ENCODE measurements at places on chromosomes 11 and 22.
A peak's percentile ranks its signal among the peaks of the same experiment; 100 is the strongest.

GRCh38 chr11:5137014-5137413 lies 1.1 kb downstream of the OR52A5 start:
- DNase-seq: no peak

DNA sequence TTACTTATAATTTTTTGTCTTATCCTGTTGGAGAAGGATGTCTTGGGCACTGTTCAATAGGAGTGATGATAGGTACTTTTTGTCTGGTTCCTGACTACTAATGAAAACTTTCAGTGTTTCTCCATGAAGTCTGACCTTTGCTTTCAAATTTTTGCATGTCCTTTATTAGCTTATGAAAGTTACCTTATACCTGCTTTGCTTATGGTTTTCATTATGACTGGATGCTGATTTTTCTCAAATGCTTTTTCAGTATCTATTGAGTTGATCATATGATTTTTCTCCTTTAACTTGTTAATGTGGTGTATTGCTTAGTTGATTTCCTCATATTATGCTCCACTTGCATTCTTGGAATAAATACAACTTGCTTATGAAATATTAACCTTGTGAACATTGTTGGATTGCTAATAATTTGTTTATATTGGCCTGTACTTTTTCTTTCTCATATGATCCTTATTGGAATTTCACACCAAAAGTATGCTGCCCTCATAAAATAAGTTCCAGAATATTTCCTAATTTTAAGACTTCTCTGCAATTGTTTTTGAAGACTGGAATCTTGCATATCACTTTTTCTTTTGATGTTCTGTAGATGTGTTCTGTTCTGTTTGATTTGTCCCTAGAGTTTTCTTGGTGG lies 85.0 kb upstream of the SC5D start:
- DNase-seq: no peak

DNA sequence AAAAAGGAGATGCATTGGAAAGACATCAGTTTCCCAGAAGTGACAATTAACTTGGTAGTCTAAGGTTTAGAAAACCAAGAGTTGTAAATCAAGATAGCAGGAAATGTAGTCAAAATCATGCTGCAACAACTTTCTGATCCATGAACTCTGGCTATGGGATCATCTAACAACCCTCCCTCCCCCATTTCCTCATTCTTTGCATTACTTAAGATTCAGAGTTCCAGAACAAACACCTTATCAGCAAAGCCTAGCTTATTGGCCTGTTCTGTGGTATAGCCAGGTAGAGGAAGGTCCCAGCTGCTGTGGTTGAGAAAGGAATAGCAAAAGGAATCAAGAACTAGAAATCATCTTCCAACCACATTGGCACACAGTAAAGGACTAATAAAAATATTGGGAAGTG lies 651.1 kb downstream of the METTL15 start:
- DNase-seq: no peak

DNA sequence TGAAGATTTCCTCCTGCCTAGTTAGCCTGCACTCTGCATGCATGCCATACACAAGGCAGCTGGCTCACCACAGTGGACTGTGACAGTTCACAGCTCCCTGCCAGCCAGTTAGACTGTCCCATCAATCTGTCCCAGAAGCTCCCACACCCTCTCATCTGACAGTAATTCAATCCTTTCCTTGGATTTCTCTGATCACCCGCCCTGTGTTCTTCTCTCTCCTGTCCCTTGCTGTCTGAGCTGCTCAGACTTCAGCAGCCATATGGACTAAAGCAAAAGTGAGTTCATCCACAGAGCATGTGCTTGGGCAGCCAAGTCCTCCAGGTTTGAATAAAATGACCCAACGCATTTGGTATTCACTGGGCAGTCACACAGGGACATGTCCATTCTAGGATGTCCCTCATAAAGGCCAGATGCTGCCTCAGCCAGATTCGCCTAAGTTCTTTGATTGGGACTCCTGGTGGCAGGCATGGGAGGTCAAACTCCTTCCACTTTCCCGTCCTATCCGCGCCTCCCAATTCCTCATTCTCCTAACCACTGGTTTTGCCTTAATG lies 54.5 kb upstream of the ZBTB44 start:
- no peak for DNase-seq

GRCh38 chr22:47634347-47634746 lies 871.9 kb downstream of the TBC1D22A start:
- DNase-seq: no peak

DNA sequence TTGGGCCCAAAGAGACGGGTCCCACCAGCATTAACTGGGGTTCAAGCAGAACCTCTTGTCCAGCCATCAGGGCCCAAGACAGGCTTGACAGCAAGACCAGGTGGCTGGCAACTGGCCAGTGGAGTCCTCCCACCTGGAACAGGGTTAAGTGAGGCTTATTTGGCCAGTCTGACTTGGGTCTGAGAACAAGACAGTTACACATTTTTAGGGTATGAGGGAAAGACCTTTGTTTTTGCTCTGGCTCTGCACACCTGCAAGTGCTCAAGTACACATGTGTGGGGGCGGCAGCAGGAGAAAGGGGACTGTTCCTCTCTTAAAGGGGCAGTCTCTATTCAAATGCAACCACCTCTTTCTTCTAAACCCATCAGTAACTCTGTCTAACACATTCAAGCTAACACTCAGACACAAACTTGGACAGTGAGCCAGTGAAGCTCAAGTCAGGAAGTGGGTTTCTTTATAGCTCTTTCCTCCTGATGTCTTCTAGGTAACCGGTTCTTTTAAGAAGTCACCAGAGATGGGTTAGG lies 116.2 kb downstream of the ETS1 start:
- no peak for DNase-seq

- no peak for DNase-seq
These were observed 3.2 kb downstream of the ARHGEF12 start for GRCh38 chr11:120339394-120339890.

- DNase-seq: no peak
These were observed 182.3 kb downstream of the DBX1 start for GRCh38 chr11:19977941-19978340.

DNA sequence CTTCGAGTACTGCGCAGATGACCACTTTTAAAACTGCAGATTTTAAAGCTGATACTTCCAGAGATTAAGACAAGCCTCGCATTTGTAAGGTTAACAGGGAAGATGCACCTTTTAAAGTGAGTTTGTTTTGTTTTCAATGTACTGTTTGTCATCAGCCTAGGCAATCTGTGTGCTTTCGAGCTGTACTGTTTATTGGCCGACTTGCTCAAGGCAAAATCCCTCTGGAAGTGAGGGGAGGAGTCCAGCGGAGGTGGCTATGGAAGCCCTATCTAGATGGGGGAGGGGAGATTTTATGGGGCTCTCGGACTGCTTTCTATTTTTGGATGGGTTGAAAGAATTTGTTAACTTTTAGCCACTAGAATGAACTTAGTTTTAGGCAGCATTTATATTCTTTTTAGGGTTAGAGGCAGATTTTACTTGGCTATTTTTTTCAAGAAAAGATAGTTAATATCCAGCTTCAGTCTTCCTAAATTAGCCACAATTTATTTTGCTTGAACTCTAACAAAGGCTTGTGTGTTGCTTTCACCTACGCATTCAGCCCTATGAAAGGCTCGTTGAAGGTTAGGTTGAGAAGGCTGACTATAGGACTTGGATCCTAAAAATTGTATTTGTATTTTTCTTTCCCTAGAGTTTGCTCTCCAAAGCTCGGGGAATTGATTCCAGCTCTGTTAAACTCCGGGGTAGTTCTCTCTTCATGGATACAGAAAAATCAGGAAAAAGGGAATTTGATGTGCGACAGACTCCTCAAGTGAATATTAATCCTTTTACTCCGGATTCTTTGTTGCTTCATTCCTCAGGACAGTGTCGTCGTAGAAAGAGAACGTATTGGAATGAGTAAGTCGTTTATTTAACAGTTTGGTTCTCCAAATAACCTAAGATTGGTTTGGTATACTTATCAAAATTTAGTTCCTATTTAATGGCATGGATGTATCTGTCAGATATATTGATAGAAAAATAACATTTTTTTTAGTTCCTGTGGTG lies 2.1 kb downstream of the WEE1 start:
- no peak for DNase-seq

- DNase-seq: no peak
These were observed 87.5 kb downstream of the RRM1 start for GRCh38 chr11:4181782-4182721.

DNA sequence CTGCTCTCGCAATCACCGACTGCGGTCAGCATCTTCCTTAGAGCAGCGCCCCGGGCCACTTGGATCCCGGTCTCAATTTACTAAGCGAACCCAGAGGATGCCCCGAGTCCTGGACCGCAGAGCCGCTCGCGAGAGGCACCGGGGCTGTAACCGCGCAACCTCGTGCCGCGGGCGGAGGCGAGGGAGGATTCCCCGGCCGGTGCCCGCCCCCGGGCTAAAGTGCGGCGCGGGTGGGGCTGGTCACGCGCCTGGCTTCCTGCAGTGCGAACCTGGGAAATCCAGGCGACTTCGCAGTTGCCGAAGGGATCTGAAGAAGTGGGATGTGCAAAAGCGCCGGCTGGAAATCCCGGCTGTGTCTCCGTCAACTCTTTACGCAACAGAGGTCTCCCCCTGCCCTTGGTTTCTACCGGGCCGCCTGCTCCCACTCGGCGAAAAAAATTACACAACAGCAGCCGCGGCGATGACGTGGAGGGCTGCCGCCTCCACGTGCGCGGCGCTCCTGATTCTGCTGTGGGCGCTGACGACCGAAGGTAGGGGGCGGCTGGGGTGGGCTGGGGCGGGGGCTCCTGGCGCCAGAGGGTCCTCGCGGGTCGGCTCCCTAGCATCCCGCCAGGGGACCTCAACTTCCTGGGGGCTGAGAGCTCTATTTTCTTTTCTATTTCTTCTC lies at the start of gene NCR3LG1:
TSS of gene NCR3LG1 (plus strand) at position 291 of the 667 bp plus-strand sequence. CDS start at position 461, 170 bp downstream.
- DNase-seq: peak; percentile 16

GRCh38 chr11:57373146-57373545 lies 7.8 kb downstream of the PRG3 start:
- no peak for DNase-seq

DNA sequence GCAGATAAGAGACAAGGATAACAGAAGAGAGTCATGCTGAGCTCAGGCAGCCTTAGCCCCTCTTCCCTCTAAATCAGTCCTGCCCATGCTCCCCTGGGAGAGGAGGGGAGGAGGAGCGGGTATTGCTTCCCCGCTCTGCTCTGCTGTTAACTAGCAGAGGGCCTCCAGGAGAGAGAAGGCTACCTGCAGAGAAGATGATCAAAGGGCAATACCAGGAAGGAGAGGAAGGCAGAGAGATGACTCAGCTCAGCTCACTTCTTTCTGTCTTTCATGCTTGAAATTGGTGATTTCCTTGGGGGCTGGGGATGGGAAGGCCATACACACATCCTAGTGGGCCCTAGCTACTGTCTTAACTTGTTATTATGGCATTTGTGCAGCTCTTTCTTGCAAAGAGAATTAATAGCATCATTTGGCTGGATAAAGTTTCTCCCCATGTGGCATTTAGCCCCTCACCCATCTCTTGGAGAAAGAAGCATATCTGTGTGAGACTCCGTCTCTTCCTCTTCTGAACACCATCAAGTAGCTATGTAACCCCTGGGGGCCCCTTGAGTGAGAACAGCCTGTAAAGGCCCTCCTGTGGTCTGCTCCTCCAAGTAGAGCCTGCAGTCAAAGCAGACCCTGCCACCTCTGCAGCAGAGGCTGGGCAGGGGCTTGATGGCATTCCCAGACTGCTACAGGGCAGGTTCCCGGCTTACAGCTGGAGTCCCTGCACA lies 33.4 kb upstream of the AMOTL1 start:
- DNase-seq: no peak

DNA sequence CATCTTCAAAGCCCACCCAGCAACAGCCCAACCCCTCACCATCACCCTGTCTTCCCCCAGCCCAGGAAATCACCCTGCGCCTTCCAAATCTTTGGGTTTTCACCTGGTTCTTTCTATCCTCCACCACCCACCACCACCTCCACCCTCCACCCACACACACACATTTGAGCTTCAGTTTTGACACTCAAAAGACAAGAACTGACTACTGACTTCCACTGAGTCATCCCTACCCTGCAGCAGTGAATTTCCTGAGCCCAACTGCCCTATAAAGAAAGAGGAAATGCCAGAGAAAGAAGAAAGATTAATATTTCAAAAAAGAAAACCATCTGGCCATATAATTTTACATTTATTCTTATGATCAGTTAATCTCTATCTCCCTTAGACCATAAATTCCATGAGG lies 137.5 kb downstream of the CHST1 start:
- no peak for DNase-seq

GRCh38 chr11:95379479-95379878 lies 148.5 kb upstream of the SESN3 start:
- no peak for DNase-seq

GRCh38 chr11:71518506-71519471 lies 8.3 kb upstream of the KRTAP5-7 start:
- DNase-seq: no peak

- DNase-seq: no peak
These were observed 12.1 kb upstream of the CHORDC1 start for GRCh38 chr11:90234977-90235376.

- peak; percentile 1 for DNase-seq
These were observed 44.5 kb downstream of the ZNF280B start for GRCh38 chr22:22463855-22464540.

- no peak for DNase-seq
These were observed 1790.8 kb downstream of the LRRC4C start for GRCh38 chr11:39668640-39669039.

DNA sequence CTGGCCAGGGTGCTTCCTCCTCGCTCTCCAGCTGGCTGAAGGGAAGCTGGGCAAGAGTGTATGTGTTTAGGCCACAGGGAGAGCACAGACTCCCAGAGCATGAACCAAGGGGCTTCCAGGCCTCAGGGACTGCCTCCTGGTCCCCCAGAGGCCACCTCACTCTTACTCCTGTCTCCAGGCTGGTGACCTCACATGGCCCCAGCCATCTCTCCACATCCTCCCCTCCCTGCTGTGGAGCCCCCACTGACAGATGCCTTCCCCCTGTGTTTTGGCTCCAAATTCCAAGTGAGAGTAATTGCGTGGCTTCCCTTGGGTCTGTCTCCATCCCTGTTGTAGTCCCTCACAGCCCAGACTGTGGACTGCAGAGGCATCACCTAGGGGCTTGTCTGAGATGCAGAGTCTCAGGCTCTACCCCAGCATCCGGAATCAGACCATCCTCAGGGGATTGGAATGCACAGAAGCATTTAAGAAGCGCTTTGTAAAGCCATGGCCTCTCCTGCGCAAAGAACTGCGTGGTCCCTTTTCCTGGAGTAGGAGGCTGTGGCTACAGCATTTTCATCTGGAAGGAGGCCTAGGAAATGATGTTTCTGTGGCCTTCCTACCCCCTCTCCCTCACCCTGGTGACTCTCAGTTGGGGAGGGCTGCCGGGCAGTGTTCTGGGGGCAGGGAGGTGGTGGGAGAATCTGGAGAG lies 91.1 kb downstream of the ATXN10 start:
- DNase-seq: no peak

GRCh38 chr22:20388200-20388599 lies 5.8 kb upstream of the ZNF74 start:
- DNase-seq: no peak

- no peak for DNase-seq
These were observed 25.7 kb downstream of the GLB1L2 start for GRCh38 chr11:134357545-134357839.

- DNase-seq: no peak
These were observed 261.6 kb upstream of the CADM1 start for GRCh38 chr11:115765803-115766239.
